ENCODE measurements at places on chromosomes 11 and 22. TPM values are rescaled to one million over a fixed set of nuclear protein-coding genes. Genes with fewer than 3 reads are reported as not detected.

Gene ELMOD1
- not detected for total RNA-seq

Gene RFPL1
- total RNA-seq, result not detected

Gene SMC1B
- not detected for total RNA-seq

Gene FXYD2
- total RNA-seq, result 59.8 TPM

Gene TMEM132A
- total RNA-seq, result 208 TPM

Gene RCOR2
- total RNA-seq, result 1.9 TPM

Gene PDE2A
- 3.8 TPM for total RNA-seq

Gene CASP1
- total RNA-seq, result 16.2 TPM

Gene LRRC10B
- not detected for total RNA-seq

Gene SLC22A6
- not detected for total RNA-seq

Gene VWCE
- total RNA-seq, result under 0.01 TPM

Gene BLID
- 0.24 TPM for total RNA-seq

Gene KREMEN1
- 6.5 TPM for total RNA-seq

Gene SUSD2
- 0.24 TPM for total RNA-seq

Gene VPS11
- total RNA-seq, result 19.0 TPM

Gene MUC15
- under 0.01 TPM for total RNA-seq

Data from tracheal epithelial cell (primary cell).